ENCODE measurements at places on chromosomes 11 and 22. TPM values are rescaled to one million over a fixed set of nuclear protein-coding genes. Genes with fewer than 3 reads are reported as not detected.

GRCh38 chr11:126502982-126503381, 147.5 kb downstream of the ST3GAL4 start:
- no peak for DNase-seq
- no peaks in the 10 kb centered on the region for H3K4me1 ChIP-seq
- no peak overlapping the region for H3K27ac ChIP-seq
- no peak overlapping the region for H3K4me3 ChIP-seq
- no peaks in the 10 kb centered on the region for H3K36me3 ChIP-seq

GRCh38 chr11:125553357-125553756, 15.9 kb upstream of the EI24 start:
- DNase-seq = no peak
- H3K36me3 ChIP-seq = no peaks in the 10 kb centered on the region
- no peaks in the 10 kb centered on the region for H3K27me3 ChIP-seq
- no peak overlapping the region for H3K4me3 ChIP-seq

GRCh38 chr11:73135346-73136284, 6.5 kb downstream of the FCHSD2 start:
- no peaks in the 10 kb centered on the region for H3K27me3 ChIP-seq
- H3K36me3 ChIP-seq = peaks cover 6% of the 10 kb centered on the region
- peaks cover 16% of the 10 kb centered on the region for H3K4me1 ChIP-seq
- no peak overlapping the region for H3K4me3 ChIP-seq

DNA sequence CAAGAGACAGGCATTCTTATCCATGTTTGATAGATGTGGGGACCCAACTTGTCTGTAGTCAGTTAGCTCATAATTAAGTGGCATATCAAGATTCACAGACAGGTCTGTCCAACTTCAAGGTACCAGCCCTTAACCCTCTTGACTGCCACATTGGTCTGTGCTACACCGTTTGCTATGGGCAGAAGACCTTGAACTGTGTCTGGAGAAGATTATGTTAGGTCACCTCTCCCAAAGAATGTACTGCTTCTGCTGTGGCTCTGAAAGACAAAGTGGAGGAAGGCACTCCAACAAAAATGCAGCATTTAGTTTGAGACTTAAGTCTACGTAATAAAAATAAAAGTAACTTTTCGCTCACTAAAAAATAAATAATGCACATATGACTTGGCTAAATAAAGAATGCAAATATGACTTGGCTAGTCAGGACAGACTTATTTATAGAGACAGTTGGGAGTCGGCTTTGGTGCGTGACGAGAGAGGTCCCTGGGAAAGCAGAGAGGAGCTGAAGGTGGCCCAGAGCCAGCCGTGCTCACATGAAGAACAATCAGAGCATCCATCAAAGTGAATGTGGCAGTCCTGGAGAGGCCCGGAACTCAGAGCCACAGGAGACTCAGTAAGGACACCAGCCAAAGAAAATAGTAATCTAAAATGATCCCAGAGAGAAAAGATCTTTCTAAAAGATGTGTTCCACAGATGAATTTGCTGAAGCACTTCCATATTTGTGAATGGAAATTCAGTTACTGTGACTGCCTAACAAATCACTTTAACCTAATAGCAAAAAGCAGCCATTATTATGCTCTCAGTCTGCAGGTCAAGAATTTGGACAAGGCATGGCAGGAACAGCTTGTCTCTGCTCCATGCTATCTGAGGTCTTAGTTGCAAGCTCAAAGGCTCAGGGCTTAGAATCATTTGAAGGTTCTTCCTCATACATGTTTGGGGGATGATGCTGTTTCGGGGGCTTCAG, 35.0 kb downstream of the CWC15 start:
- H3K4me3 ChIP-seq = no peak overlapping the region
- peak overlapping the region; percentile 68 for H3K27ac ChIP-seq
- no peaks in the 10 kb centered on the region for H3K27me3 ChIP-seq
- DNase-seq = peak; percentile 92

- H3K27me3 ChIP-seq = no peaks in the 10 kb centered on the region
- H3K4me1 ChIP-seq = peaks cover 5% of the 10 kb centered on the region
- H3K36me3 ChIP-seq = no peaks in the 10 kb centered on the region
- H3K4me3 ChIP-seq = no peak overlapping the region
- no peak overlapping the region for H3K27ac ChIP-seq
These were observed 40.3 kb upstream of the TTLL12 start for GRCh38 chr22:43227239-43227630.

DNA sequence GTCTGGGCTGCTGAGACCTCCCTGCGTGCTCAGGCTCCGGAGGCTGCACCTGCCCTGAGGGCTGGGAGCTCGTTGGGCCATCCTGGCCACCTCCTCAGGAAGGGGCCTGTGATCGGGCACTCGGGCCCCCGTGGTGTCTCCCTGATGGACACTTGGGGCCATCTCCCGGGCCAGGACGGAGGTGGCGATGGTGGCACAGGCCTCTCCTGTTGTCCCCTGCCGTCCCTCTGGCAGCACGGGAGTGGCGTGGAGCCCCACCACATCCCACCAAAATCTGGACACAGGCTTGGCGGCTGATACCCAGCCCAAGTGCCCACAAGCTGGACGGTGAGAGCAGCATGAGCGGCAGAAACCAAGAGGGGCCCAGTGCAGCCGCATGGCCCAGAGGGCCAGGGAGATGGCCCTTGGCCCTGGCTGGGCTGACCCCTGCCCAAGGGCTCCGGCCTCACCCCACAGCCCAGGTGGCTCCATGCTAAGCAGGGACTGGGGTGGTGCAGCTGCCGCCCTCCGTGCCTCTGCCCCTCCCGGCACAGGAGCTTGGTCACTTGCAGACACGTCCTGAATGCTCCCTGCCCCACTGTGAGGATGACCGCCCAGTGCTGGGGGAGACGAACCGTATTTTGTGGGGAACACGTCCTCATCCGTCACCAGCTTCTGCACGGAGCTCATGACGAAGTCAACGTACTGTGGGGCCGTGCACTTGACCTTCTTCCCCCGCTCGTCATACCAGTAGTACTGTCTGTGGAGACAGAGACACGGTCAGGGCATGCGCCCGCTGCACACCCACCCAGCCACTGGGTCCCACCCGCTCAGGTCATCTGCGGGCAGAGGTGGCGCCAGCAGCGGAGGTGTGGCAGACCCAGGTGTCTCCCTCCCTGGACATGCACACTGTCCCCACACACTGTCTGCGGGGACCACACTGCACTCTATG, 15.6 kb downstream of the MOB2 start:
- peaks cover 13% of the 10 kb centered on the region for H3K4me1 ChIP-seq
- no peaks in the 10 kb centered on the region for H3K27me3 ChIP-seq
- H3K27ac ChIP-seq = no peak overlapping the region
- no peak overlapping the region for H3K4me3 ChIP-seq

DNA sequence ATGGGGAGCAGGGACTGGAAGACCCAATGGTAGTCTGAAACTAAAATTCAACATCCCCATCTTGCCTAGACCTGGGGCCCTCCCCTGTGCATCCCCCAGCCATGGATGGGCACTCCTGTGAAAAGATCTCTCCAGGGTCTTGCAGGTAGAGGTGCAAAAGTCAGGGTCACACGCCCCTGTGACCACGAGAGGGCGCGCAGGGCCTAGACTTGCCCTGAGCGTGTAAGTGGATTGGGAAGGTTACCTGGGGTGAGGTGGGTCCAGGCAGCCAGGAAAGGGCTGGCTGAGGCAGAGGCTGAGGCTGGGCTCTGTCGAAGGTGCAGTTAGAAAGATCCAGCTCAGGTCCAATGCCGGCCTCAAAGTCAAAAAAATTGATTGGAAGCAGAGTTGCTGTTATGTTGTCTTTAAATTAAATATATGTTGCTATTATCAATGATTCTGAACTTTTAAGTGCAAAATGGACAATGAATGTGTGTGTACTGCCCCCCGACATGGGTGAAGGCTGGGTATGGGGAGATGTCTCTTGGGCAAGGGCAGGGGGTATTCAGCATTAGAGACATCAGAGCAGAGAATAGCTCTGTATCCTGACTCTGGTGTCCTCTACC, 4.8 kb upstream of the POU2F3 start:
- H3K27ac ChIP-seq = no peak overlapping the region
- DNase-seq = no peak
- H3K36me3 ChIP-seq = no peaks in the 10 kb centered on the region
- no peak overlapping the region for H3K4me3 ChIP-seq

DNA sequence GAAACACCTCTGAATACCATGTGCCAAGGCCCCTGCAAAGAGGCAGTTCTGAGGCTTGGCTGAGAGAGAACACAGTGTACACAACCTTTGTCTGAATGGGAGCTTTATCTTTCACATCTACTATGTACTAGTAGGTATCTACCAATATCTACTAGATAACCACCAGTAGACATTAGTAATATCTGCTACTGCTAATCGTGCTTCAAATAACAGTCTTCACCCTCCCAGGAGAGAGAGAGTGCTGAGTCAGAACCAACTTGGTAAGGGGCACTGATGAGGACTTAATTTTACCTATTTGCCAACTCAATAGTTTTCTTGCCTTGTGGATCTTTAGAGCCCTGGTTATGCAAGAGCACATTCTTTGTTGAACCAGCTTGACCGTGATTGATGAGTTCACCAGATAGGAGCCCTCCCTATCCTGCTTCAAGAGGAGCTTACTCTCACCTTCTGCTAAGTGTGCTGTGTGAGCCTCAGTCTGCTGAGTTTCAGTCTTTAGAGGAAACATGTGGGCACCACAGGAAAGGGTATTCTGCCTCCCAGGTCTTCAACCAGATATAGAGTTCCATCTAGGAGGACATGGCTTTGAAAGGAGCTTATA, 967.5 kb downstream of the NTM start:
- no peaks in the 10 kb centered on the region for H3K36me3 ChIP-seq
- H3K27ac ChIP-seq = no peak overlapping the region
- no peak overlapping the region for H3K4me3 ChIP-seq
- no peak for DNase-seq
- no peaks in the 10 kb centered on the region for H3K27me3 ChIP-seq

GRCh38 chr11:66322732-66323427, 6.0 kb upstream of the CD248 start:
- H3K4me3 ChIP-seq = no peak overlapping the region
- no peaks in the 10 kb centered on the region for H3K27me3 ChIP-seq
- H3K27ac ChIP-seq = no peak overlapping the region

- H3K4me3 ChIP-seq = peak within 1 kb of the TSS; percentile 34
- H3K4me1 ChIP-seq = peaks cover 26% of the 10 kb centered on the region
- no peaks in the 10 kb centered on the region for H3K27me3 ChIP-seq
These were observed at the start of gene TRIM34 for GRCh38 chr11:5624489-5625279. Gene TRIM34, plus strand, starts transcription at chr11:5625001. Its CDS starts 7,331 bp downstream, at chr11:5632332.

- H3K27ac ChIP-seq = no peak overlapping the region
- no peaks in the 10 kb centered on the region for H3K27me3 ChIP-seq
- no peaks in the 10 kb centered on the region for H3K4me1 ChIP-seq
- H3K4me3 ChIP-seq = no peak overlapping the region
- no peaks in the 10 kb centered on the region for H3K36me3 ChIP-seq
These were observed 90.0 kb downstream of the ARHGAP8 start for GRCh38 chr22:44842417-44842816.

GRCh38 chr11:122103726-122104125, 12.3 kb downstream of the BLID start:
- no peaks in the 10 kb centered on the region for H3K27me3 ChIP-seq
- H3K4me1 ChIP-seq = no peaks in the 10 kb centered on the region
- no peak overlapping the region for H3K4me3 ChIP-seq

DNA sequence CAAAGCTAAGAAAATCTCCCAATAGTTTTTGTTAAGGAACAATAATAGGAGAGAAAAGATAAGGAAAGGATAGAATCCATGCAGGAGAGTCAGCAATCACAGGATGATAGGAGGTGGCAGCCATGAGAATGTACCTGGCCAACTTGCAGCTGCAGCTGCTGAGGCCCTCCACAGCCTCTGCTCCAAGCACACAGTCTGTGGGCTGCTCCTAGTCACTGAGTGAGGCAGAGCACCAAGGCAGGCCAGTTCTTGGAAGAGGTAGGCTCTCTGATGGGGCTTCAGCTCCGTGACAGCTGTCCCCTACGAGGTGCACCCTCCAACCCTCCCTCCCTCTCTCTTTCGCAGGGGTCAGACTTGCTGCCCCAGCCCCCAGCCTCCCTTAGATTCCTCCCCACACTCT, 5.5 kb upstream of the KCNJ1 start:
- H3K4me3 ChIP-seq = no peak overlapping the region
- H3K27me3 ChIP-seq = no peaks in the 10 kb centered on the region
- no peak overlapping the region for H3K27ac ChIP-seq
- no peaks in the 10 kb centered on the region for H3K36me3 ChIP-seq
- no peak for DNase-seq

- no peak overlapping the region for H3K27ac ChIP-seq
- no peak overlapping the region for H3K4me3 ChIP-seq
- DNase-seq = no peak
- H3K27me3 ChIP-seq = no peaks in the 10 kb centered on the region
- no peaks in the 10 kb centered on the region for H3K36me3 ChIP-seq
These were observed 318.1 kb downstream of the TENM4 start for GRCh38 chr11:79122759-79123158.

DNA sequence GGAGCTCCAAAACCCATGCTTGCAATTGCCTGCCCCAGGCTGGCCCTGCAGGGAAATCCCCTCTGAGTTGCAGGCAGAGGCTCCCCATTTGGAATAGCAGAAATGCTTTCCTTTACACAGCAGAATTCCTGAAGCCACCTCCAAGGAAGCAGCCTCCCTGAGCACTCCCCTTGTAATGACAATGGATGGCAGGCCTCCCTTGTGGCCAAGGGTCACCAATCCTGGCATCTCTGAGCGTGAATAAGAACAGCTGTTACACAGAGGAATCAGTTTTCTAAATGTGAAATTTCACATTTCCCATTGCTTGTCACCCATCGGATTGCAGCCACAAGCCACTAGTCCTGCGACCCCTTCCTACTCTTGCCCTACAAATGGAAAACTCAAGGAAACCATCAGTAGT, 107.6 kb downstream of the GALNT18 start:
- peaks cover 6% of the 10 kb centered on the region for H3K4me1 ChIP-seq
- no peak overlapping the region for H3K27ac ChIP-seq
- H3K36me3 ChIP-seq = no peaks in the 10 kb centered on the region
- H3K4me3 ChIP-seq = no peak overlapping the region
- H3K27me3 ChIP-seq = no peaks in the 10 kb centered on the region
- no peak for DNase-seq

- no peaks in the 10 kb centered on the region for H3K36me3 ChIP-seq
- H3K27me3 ChIP-seq = no peaks in the 10 kb centered on the region
- H3K4me1 ChIP-seq = peaks cover 65% of the 10 kb centered on the region
- H3K4me3 ChIP-seq = no peak overlapping the region
- H3K27ac ChIP-seq = peak overlapping the region; percentile 81
These were observed 20.3 kb upstream of the WNT7B start for GRCh38 chr22:45997077-45997776.

DNA sequence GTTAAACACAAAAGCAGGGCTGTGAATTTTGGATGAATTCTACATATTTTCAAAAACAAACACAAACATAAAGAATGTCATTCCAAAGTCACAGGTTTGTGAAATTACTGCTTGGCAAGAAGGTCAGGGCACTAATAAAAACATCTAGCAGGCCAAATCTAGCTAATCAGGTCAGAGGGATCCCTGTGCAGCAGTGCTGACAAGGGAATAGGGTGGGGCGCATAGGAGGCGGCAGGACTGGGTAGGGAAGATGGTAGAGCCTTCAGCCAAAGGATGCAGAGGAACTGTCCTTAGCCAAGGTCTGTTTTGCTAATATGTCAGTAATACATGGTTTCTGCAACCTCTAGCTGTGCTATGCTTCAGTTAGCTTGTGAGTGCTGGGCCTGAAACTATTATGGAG, 396.6 kb downstream of the TENM4 start:
- H3K4me1 ChIP-seq = no peaks in the 10 kb centered on the region
- H3K4me3 ChIP-seq = no peak overlapping the region
- H3K36me3 ChIP-seq = no peaks in the 10 kb centered on the region
- H3K27ac ChIP-seq = no peak overlapping the region
- no peaks in the 10 kb centered on the region for H3K27me3 ChIP-seq

Gene MRGPRE
- not detected for total RNA-seq

Gene RHOG
- total RNA-seq = 55.3 TPM

Gene MRGPRX4
- total RNA-seq = not detected

Gene IL17REL
- not detected for total RNA-seq

Gene CRYBB2
- total RNA-seq = 0.55 TPM

Gene TMEM41B
- total RNA-seq = 43.3 TPM

Gene TMEM121B
- 0.22 TPM for total RNA-seq

Gene ZBTB16
- 68.3 TPM for total RNA-seq

Gene TNNI2
- 0.61 TPM for total RNA-seq

Gene C11orf65
- 3.2 TPM for total RNA-seq

Gene GRM5
- not detected for total RNA-seq

Gene PTPN5
- total RNA-seq = 0.24 TPM

Gene GUCY1A2
- total RNA-seq = 25.4 TPM
